ENCODE measurements at places on chromosomes 13 and 19.

GRCh38 chr13:114119196-114119595 lies 13.2 kb downstream of the RASA3 start:
- no peak for DNase-seq

- no peak for DNase-seq
Measured at GRCh38 chr13:104487006-104487405, 1420.8 kb upstream of the SLC10A2 start.

DNA sequence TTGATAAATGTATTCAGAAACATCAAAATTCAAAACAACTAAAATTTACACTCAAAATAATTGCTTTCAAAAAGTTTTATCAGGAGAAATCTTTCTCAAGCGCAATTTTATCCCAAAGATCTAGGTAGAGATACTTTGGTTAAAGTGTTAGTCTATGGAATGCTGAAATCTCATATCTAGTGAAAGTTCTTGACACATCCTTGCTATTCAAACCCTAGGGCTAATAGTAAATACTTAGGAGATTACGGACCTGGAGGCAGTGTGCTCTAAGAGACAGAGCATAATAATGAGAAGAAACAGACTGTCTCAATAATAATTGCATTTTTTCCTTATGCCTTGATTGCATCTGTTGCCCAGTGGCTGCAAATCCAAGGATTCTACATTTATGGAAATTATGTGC lies 330.8 kb downstream of the DACH1 start:
- no peak for DNase-seq

- peak; percentile 14 for DNase-seq
Measured at GRCh38 chr13:113923376-113924063, 50.4 kb downstream of the C13orf46 start.
